NCI-H2081 treated with DMSO at 0.1 percent for 48 hours (cell line): ENCODE measurements at places on chromosomes 16 and 17.

- DNase-seq: no peak
Measured at GRCh38 chr17:80987941-80988461, 3.6 kb upstream of the CHMP6 start.

DNA sequence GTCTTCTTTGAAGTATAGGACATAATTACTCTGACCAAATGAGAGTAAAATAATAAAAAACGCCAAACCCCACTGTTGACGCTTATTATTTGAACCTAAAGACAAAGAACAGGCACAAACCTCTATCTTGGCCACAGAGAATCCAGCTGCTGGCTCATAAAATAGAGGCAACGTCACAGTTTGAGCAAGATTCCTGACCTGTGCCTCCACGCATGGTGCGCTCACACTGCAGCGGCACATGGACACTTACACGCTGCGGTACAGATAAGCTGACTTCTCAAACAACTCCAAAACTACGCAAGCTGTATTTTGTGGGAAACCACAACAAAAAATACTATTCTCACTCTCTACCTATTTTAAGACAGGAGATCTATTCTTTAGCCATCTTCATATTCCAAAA is 38.8 kb upstream of the TRAP1 start:
- no peak for DNase-seq

DNA sequence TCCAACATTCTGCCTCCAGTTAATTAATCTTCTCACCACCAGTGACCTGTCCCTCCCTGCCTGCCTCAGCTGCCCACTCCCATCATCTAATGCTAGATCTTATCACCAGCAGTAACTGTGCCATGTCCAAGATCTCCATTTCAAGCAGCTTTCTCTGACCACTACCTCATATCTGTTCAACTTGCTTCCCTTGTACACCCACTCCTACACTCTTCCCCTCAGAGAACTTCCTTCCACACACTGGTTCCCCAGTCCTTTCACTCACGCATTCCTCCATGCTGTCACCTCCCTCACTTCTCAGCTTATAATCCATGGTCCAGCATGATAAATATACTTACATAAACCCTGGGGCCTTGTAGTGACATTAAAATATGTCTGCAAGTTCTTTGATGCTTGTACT is 31.8 kb upstream of the DYNLL2 start:
- DNase-seq: no peak

DNA sequence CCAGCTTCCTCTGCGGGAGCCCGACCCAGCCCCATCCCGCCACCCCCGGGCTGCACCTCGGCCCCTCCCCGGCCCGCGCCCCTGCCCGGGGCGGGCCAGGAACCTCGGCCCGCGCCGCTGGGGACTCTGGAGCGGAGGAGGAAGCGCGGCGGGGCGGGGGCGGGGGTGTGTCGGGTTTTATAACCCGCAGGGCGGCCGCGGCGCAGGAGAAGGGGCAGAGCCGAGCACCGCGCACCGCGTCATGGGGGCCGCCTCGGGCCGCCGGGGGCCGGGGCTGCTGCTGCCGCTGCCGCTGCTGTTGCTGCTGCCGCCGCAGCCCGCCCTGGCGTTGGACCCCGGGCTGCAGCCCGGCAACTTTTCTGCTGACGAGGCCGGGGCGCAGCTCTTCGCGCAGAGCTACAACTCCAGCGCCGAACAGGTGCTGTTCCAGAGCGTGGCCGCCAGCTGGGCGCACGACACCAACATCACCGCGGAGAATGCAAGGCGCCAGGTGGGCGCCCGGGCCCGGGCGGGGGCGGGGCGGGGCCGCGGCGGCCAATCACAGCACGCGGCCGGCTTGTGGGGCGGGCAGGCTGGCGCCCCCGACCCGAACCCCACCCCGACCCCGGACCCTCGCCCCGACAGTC is at the start of gene ACE:
TSS of gene ACE (plus strand) at position 208 of the 626 bp plus-strand sequence. CDS start at position 242, 34 bp downstream.
- no peak for DNase-seq

DNA sequence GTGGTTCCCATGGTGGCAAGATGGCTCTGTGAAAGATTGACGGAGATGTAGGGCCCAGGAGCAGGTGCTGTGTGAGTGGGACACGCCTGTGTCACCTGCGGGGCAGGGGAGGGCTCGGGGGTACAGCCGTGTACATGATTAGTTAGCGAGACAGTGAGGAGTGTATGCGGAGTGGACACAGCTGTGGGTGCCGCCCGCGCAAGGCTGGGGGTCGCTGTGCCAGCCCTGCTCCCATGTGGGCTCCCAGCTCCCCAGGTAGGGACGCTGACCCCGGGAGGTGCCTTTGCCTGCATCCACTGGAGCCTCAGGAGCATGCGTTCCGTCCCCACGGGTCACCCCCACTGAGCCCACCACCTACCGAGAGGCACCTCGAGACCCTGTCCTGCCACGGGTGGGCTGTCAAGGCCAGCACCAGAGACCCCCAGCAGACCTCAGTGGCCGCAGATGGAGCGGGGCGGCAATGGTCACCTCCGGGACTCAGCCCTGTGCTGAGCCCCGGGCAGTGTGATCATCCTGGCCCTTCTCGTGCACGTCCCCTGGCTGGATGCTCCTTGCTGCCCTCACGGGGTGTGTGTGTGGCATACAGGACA is 7.4 kb downstream of the CAPN15 start:
- no peak for DNase-seq

GRCh38 chr16:52171481-52171880 is 375.5 kb downstream of the TOX3 start:
- no peak for DNase-seq

GRCh38 chr16:21190599-21190998 is 20.8 kb downstream of the ZP2 start:
- no peak for DNase-seq

- no peak for DNase-seq
Measured at GRCh38 chr16:15460601-15461000, 26.2 kb downstream of the BMERB1 start.

DNA sequence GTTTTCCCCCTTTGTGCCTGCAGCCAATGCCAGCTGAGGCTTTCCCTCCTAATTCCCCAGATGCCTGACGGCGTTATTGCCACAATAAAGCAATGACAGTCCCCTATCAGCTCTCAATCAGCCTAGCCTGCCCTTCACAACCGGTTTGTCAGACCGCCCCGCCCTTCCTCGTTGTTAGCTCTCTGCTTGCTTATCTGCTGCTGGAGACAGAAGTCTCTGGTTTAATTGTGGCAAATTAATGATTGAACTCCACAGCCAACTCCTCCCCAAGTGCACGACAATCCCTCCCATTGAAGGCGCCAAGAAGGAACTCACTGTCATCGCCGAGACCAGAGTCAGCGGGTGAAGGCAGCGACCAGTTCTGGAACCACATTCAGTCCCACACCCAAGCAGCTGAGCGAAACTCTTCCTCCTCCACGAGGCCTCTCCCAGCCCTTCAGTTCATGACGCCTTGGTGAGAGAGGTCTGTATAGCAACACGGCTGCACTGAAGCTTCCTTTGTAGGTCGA is 474.4 kb downstream of the SLC39A11 start:
- DNase-seq: no peak

- no peak for DNase-seq
Measured at GRCh38 chr17:32496395-32497073, 9.7 kb downstream of the CDK5R1 start.

- no peak for DNase-seq
Measured at GRCh38 chr16:87297918-87298631, 19.1 kb downstream of the C16orf95 start.

DNA sequence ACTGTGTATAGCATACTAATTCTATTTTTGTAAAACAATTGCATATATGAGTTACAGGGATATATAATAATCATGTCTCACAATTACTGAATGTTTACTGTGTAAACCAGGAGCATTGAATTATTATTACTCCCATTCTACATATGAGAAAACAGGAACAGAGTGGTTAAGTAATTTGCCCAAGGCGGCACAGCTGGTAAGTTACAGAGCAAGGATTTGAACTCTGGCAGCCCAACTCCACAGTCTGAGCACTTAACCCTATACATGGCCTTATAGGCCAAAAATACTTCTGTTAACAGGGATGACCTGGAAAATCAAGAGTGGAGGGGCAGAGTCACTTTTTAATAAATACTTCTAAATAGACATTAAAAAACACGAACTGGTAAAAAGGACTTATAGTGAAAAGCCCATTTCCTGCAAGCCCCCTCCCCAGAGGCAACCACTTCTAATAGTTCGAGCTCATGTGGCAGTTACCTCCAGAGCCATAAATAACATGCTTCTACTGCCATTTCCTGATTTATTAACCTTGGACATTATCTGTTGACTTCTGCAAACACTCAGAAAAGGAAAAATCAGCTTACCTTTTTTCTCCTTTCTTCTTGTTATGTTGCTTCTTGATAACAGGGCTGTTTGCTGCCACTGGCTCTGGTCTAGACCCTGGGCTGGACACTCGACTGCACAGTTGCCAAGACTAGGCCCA is 22.1 kb upstream of the ADGRG1 start:
- no peak for DNase-seq
